ENCODE measurements at places on chromosomes 2 and 18. TPM values are rescaled to one million over a fixed set of nuclear protein-coding genes. Genes with fewer than 3 reads are reported as not detected.

ATP6V1B1 gene
- not detected for total RNA-seq

TSPYL6 gene
- total RNA-seq = not detected

- no peak for DNase-seq
These were observed 79.7 kb upstream of the DOCK10 start for GRCh38 chr2:225122007-225122406.

DLGAP1 gene
- not detected for total RNA-seq

- no peak for DNase-seq
These were observed 1551.7 kb upstream of the SLC39A10 start for GRCh38 chr2:194105358-194105757.

DNA sequence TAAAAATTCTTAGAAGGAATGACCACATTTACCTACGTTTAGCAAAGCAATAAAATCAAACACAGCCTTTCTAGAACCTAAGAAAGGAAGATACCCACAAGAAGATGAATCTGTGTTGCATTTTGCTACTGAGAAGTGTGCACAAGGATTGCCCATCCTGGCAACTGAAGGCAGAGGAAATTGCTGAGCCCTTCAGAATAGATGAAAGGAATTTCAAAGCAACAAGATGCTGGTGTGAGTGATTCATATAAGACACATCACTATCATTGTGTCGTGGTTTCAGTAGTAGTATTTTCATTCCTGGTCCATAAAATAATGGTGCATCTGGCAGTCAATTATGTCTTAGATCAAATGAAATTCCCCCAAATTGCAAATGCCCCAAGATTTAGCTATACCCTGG, 48.4 kb upstream of the ANKRD44 start:
- DNase-seq = no peak

- no peak for DNase-seq
These were observed 38.2 kb upstream of the PNO1 start for GRCh38 chr2:68119504-68119903.

GRCh38 chr2:18841248-18842150, 252.1 kb upstream of the NT5C1B start:
- DNase-seq = no peak

GRCh38 chr2:29447513-29447912, 332.3 kb downstream of the CLIP4 start:
- no peak for DNase-seq

GRCh38 chr18:75008186-75008585, 200.8 kb downstream of the PTGR3 start:
- DNase-seq = no peak

SLC5A7 gene
- total RNA-seq = not detected

GRCh38 chr18:3597409-3598357, 147.7 kb downstream of the TGIF1 start:
- no peak for DNase-seq

- DNase-seq = no peak
These were observed 126.5 kb downstream of the RGPD3 start for GRCh38 chr2:106341666-106342065.

GRCh38 chr2:186780701-186781316, 68.2 kb downstream of the ZSWIM2 start:
- peak; percentile 12 for DNase-seq

PRADC1 gene
- 8.3 TPM for total RNA-seq

- peak; percentile 41 for DNase-seq
These were observed 1.3 kb downstream of the CIAO1 start for GRCh38 chr2:96267159-96267971.

ASPRV1 gene
- 0.12 TPM for total RNA-seq

- no peak for DNase-seq
These were observed 34.3 kb upstream of the MTX2 start for GRCh38 chr2:176234940-176235339.

- no peak for DNase-seq
These were observed 212.9 kb upstream of the STON1 start for GRCh38 chr2:48316753-48317750.

ING5 gene
- 41.0 TPM for total RNA-seq

GRCh38 chr2:127619877-127620705, 25.9 kb upstream of the GPR17 start:
- no peak for DNase-seq

Measured in Caki2 (cell line).